ENCODE measurements at places on chromosomes 1 and 21.

GRCh38 chr21:35748678-35749314 lies 311.5 kb downstream of the SETD4 start:
- DNase-seq, result no peak

GRCh38 chr1:231040019-231040799 lies at the start of gene FAM89A:
Gene FAM89A, minus strand, starts transcription at chr1:231040254. Its CDS starts 43 bp downstream, at chr1:231040211.
- DNase-seq, result no peak

GRCh38 chr1:173779936-173780335 lies 44.5 kb upstream of the DARS2 start:
- DNase-seq, result no peak

GRCh38 chr1:234961456-234962339 lies 166.9 kb downstream of the TOMM20 start:
- DNase-seq, result no peak

DNA sequence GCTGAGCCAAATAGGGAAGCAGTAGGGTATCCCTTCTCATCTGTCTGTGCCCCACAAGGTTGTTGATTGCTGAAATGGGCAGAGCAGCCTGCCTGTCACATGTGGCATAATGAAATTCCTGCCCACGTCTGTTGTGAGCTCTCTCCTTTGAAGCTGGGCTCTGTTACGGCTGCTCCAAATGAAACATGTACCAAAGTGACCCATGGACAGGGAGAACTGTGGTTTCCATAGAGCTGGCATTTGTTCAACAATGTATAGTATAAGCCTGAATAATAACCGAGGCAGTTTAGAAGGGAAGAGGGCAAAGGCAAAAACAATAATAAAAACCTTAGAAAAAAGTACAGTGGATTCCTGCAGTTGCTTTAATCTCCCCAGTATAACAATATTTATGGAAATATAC lies 149.7 kb downstream of the LYPLAL1 start:
- no peak for DNase-seq

Measured in H1 (cell line).